ENCODE measurements at places on chromosomes 16 and 17.

DNA sequence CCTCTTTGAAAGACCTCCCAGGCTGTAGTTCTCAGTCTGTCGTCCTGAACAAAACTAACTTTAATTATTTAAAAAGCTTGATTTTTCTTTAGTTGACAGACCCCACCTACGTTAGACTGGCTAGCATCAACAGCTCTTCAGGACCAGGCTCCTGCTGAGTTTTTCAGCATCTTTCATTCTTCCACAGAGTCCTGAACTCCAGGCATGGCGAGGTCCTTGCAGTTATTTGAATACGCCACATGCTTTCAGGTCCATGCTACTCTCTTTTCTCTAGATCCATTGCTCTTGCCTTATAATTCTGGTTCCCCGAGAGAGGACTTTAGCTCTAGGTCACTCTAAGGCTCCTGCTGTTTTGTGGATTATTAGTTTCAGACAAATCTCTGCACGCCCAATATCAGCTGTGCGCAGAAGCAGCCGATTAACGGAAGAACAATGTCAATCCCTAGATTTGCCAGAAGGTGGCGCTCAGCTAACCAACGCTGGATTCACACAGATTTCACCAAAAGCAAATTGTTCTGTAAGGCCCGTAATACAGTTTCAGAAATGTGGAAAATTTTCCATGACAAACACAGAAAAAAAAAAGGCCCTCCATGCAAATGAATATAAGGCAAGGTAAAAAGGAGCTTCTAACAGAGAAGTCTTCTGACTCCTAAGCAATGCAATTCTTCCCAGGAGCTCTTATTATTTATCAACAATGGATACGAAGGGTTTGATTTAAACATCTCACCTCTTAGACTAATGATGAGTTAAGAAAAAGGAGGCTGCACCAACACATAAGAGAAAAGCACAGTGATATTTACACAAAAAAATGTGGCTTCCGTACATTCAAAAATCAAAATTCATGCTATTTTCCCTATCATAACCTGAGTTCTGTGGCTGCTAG is 33.5 kb upstream of the BCO1 start:
- DNase-seq = no peak

- no peak for DNase-seq
Measured at GRCh38 chr16:3158026-3158509, 23.2 kb downstream of the ZNF213 start.

DNA sequence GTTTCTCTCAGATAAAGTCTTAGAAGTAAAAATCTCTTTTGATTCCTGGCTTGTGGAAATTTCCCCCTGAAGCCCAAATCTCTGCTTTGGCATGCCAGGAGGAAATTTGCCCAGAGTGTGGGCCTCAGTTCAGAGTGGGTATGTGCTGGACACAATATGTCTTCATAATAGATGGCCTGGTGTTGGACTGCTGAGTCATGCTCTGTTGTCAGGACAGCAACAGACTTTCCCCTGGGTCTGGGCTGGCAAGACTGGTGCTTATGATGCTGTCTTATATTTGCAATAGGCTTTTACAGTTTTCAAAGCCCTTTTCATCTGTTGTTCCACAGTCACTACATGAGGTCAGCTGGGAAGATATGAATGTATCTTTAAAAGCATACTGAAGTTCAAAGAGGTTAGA is 57.0 kb downstream of the SHISA9 start:
- no peak for DNase-seq

- DNase-seq = no peak
Measured at GRCh38 chr16:78705694-78706093, 606.2 kb downstream of the WWOX start.

- no peak for DNase-seq
Measured at GRCh38 chr16:86314402-86315025, 195.8 kb upstream of the FOXF1 start.

DNA sequence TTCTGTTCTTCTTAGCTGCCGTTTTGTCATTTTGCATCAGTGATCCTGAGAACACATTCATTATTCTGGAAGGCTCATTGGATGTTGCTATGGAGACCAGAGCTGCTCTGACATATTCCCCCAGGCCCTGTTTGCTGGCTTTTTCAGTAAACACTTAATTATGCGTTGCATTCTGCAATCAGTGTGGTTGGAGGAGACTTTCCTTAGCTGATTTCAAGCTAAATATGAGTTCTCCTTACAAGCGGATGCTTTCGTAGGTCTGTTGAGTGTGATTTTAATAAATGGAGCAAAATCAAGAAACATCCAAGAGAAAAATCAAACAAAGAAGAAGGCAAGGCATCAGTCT is 38.2 kb upstream of the NUDT7 start:
- DNase-seq = no peak
